HFFc6 (cell line): ENCODE measurements at places on chromosomes 7 and 10. TPM values are rescaled to one million over a fixed set of nuclear protein-coding genes. Genes with fewer than 3 reads are reported as not detected.

Gene C10orf67
- 0.24 to 0.56 TPM (median 0.34 TPM) in 3 replicates for total RNA-seq

DNA sequence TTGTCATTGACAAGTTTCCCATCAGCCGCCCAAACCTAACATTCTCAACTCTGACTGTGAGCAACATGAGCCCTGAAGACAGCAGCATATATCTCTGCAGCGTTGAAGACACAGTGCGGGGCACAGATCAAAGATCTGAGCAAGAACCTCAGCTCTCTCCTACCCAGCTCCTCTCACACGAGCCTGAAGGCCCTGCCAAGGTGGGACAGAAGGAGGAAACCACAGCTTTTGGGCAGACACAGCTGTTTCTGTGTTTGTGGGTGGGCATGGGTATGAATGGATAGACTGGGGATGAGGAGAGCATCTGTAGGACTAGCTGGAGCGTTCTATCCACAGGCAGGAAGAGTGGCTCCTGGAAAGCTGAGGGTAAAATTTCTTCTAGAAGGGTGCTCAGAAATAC lies 8.5 kb upstream of the PRSS1 start:
- no peak overlapping the region for H3K27ac ChIP-seq
- H3K4me3 ChIP-seq, result no peak overlapping the region
- peaks cover 3% of the 10 kb centered on the region; the same call in 1 of the 2 replicates for H3K27me3 ChIP-seq
- 0 out of 2 replicates have a peak, but pooled peaks cover 5% of the 10 kb centered on the region for H3K4me1 ChIP-seq
- no peaks in the 10 kb centered on the region for H3K36me3 ChIP-seq
- no peak for DNase-seq

- H3K4me3 ChIP-seq, result no peak overlapping the region
- H3K27ac ChIP-seq, result no peak overlapping the region
- no peaks in the 10 kb centered on the region for H3K4me1 ChIP-seq
- no peaks in the 10 kb centered on the region for H3K36me3 ChIP-seq
These were observed 11.6 kb upstream of the NPVF start for GRCh38 chr7:25239888-25240287.

DNA sequence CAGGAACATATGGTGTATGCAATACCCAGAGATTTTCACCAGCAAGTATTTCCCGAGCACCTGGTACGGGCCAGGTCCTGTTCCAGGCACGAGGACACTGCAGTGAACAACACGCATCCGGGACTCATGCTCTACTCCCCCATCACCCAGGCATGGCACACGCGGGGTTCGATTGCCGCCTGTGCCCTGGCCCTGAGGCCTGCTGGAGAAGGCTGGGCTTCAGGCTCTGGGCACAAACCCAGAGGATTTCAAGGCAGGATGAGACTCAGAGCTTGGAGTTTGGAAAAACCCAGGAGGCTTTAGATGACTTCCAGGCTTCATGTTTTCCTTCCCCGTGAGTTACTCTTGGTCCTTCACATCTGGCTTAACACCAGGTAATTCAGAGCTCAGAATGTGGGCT lies 143.5 kb downstream of the NEURL1 start:
- H3K27me3 ChIP-seq, result peaks cover 2% of the 10 kb centered on the region
- peaks cover 72% of the 10 kb centered on the region for H3K4me1 ChIP-seq
- peaks cover 49% of the 10 kb centered on the region for H3K36me3 ChIP-seq
- peak overlapping the region; percentile 92 for H3K27ac ChIP-seq

- no peaks in the 10 kb centered on the region for H3K36me3 ChIP-seq
- peak overlapping the region; percentile 72 for H3K27ac ChIP-seq
- H3K27me3 ChIP-seq, result no peaks in the 10 kb centered on the region
- H3K4me3 ChIP-seq, result peak overlapping the region; percentile 55
- DNase-seq, result no peak
- peaks cover 56% of the 10 kb centered on the region for H3K4me1 ChIP-seq
These were observed 7.0 kb upstream of the PDCD4 start for GRCh38 chr10:110864662-110865140.

- no peak overlapping the region for H3K4me3 ChIP-seq
- H3K27me3 ChIP-seq, result no peaks in the 10 kb centered on the region; the same call in 1 of the 2 replicates
- 0 out of 2 replicates have a peak, but pooled peaks cover 4% of the 10 kb centered on the region for H3K36me3 ChIP-seq
- peak overlapping the region; percentile 73 for H3K27ac ChIP-seq
- H3K4me1 ChIP-seq, result peaks cover 37% of the 10 kb centered on the region
These were observed 97.5 kb downstream of the FAM53B start for GRCh38 chr10:124646483-124647352.

Gene POU6F2
- not detected in 2 replicates for total RNA-seq

GRCh38 chr10:58334817-58335305 lies at the start of gene UBE2D1:
Gene UBE2D1 (plus strand): TSS chr10:58335006. CDS start chr10:58335202, 196 bp downstream.
- H3K36me3 ChIP-seq, result no peaks in the 10 kb centered on the region
- peaks cover 14% of the 10 kb centered on the region for H3K4me1 ChIP-seq
- H3K27ac ChIP-seq, result peak within 1 kb of the TSS; percentile 85
- peaks cover 6% of the 10 kb centered on the region for H3K27me3 ChIP-seq
- DNase-seq, result peak; percentile 52

DNA sequence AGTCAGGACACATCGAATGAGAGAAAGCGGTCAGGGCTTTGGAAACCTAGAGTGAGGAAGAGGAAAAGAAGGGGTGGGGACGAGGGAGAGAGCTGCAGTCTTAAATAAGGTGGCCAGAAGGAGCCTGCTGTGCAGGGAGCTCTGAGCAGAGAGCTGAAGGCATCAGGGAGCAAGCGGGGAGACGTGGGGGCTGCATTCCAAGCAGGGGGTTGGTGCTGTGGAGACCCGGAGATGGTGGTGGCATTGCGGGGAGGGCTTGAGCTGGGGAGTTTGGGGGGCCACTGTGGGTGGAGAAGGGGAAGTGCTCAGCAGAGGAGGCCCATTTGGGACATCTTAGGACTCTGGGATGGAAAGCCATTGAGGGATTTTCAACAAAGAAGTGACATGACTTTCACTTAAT lies 38.7 kb upstream of the ZNF32 start:
- H3K36me3 ChIP-seq, result no peaks in the 10 kb centered on the region
- no peak overlapping the region for H3K27ac ChIP-seq
- DNase-seq, result no peak

GRCh38 chr7:155405399-155406318 lies 52.3 kb upstream of the EN2 start:
- H3K36me3 ChIP-seq, result no peaks in the 10 kb centered on the region
- no peak overlapping the region for H3K4me3 ChIP-seq
- H3K4me1 ChIP-seq, result no peaks in the 10 kb centered on the region

Gene MNX1
- not detected in 3 replicates for total RNA-seq

GRCh38 chr7:73909051-73909941 lies 48.3 kb downstream of the TMEM270 start:
- H3K36me3 ChIP-seq, result no peaks in the 10 kb centered on the region
- H3K27ac ChIP-seq, result no peak overlapping the region
- peaks cover 14% of the 10 kb centered on the region; the same call in 1 of the 2 replicates for H3K4me1 ChIP-seq
- DNase-seq, result no peak
- no peaks in the 10 kb centered on the region for H3K27me3 ChIP-seq

Gene CFTR
- total RNA-seq, result not detected in 3 replicates

DNA sequence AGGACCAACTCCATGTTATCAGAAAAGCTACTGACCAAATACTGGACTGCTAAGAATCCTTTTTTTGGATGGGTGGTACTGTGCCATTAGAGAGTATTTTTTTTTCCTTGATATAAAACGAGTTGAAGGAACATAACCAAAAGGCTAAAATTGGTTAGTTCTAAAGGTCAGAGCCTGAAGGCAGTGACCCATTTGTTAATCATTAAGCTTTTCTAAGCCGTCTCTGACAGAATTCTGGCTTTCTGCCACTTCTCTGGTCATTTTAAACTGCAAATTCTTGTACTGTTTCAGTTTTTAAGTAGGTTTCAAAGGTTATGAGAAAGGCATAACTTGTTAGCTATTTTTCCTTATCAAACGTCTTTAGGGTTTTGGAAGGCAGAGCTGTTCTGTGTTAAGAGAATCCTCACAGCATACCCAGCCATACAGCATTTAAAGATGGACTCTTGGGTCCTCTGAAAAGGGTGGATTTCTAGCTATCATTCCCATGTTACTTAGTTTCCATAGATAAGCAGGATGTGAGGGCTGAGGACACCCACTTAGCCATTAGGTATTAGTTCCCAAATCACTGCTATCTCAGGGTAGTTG lies 196.8 kb downstream of the RNLS start:
- no peaks in the 10 kb centered on the region for H3K27me3 ChIP-seq
- H3K4me1 ChIP-seq, result peaks cover 8% of the 10 kb centered on the region; the same call in 1 of the 2 replicates
- peaks cover 4% of the 10 kb centered on the region; the same call in 1 of the 2 replicates for H3K36me3 ChIP-seq
- no peak for DNase-seq
- H3K4me3 ChIP-seq, result peak overlapping the region; percentile 36
- H3K27ac ChIP-seq, result no peak overlapping the region

- H3K27ac ChIP-seq, result no peak overlapping the region
- H3K4me3 ChIP-seq, result no peak overlapping the region
- no peaks in the 10 kb centered on the region for H3K36me3 ChIP-seq
- H3K4me1 ChIP-seq, result no peaks in the 10 kb centered on the region
- peaks cover 2% of the 10 kb centered on the region for H3K27me3 ChIP-seq
These were observed 4.3 kb downstream of the VIPR2 start for GRCh38 chr7:159140170-159140910.

DNA sequence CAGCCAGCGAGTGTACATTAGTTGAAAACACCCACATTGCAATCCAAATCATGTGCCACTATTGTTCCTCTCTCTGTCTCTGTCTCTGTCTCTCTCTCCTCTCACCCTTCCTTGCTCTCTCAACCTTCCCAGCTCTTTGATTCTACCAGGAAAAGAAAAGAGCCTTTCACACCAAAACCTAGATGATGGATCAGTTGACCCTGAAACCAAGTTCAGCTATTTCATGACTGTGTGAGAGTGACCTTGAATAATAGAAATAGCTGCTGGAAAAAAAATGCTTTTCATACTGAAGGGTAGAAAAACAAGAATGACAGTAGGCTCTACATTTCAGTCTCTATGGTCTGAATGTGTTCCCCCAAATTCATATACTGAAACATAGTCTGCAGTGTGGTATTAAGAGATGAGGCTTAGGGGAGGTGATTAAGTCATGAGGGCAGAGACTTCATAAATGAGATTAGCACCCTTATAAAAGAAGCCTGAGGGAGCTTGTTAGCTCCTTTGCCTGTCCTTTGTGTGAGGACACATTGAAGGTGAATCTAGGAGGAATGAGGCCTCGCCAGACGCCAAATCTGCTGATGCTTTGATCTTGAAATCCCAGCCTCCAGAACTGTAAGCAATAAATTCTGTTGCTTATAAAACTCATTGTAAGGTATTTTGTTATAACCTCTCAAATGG lies 65.2 kb downstream of the LYZL1 start:
- no peaks in the 10 kb centered on the region; the same call in 1 of the 2 replicates for H3K4me1 ChIP-seq
- no peak for DNase-seq
- peaks cover 8% of the 10 kb centered on the region for H3K27me3 ChIP-seq
- no peak overlapping the region for H3K4me3 ChIP-seq
- no peak overlapping the region for H3K27ac ChIP-seq
- H3K36me3 ChIP-seq, result no peaks in the 10 kb centered on the region

DNA sequence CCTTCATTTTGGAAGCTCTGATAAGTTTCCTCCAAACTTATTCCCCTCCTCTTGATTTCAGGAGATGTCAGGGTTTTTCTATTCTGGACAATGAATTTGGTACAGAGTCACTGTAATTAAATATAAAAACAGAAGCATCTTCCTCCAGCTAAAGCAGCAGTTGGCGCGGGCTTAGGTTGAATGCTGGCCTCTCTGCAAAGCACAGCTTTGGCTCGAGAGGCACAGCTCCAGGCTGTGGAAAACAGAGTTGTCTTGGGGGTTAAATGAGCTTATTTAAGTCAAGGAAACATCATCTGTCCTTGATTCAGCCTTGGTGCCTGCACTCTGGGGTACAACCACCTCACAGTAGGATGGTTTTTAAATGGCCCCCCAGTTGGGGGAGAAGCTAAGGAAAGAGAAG lies 35.0 kb upstream of the PDCD4 start:
- no peaks in the 10 kb centered on the region for H3K4me1 ChIP-seq
- peaks cover 19% of the 10 kb centered on the region for H3K27me3 ChIP-seq
- DNase-seq, result no peak
- no peak overlapping the region for H3K27ac ChIP-seq
- H3K4me3 ChIP-seq, result no peak overlapping the region
- H3K36me3 ChIP-seq, result no peaks in the 10 kb centered on the region

DNA sequence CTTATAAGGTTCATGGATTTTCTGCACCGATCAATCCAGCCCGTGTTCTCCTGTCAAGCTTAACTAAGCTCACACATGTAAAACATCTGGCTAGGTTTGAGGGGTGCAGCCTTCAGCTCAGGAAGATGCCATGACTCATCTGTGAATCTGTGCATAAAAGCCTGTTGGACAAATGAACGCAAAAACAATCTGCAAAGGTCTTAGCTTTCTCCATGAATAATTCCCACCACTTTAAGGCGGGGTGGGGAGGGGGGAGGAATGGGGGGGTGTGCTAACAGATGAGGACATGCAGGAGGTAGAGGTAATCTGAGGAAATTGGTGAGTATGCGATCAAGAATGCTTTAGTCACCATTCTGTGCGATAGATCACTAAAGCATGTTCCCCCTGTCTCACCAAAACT lies 4.8 kb downstream of the DOCK4 start:
- H3K27me3 ChIP-seq, result no peaks in the 10 kb centered on the region
- DNase-seq, result peak; percentile 39
- no peaks in the 10 kb centered on the region for H3K36me3 ChIP-seq
- peaks cover 53% of the 10 kb centered on the region for H3K4me1 ChIP-seq

Gene UNCX
- total RNA-seq, result not detected in 3 replicates

DNA sequence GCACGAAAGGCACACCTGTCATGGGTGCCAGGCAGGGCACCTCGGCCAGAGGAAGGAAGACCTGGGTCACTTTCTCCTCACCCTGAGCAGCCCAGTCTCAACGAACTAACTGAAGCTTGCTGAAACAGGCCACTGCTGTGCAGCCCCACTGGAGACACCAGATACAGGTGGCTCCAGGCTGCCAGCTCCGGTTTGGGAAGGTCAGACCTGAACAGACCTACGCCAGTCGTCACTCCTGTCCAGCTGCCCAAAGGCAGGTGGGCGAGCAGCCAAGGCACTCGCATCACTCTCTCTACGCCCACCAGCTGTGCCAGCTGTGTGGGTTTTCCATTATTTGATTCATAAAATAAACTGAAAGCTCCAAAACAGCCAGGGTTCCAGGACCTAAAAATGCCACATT lies 256.1 kb downstream of the ZMYND11 start:
- H3K4me3 ChIP-seq, result no peak overlapping the region
- no peaks in the 10 kb centered on the region for H3K27me3 ChIP-seq
- no peak for DNase-seq
- no peak overlapping the region for H3K27ac ChIP-seq
- H3K36me3 ChIP-seq, result peaks cover 25% of the 10 kb centered on the region

- peaks cover 10% of the 10 kb centered on the region for H3K36me3 ChIP-seq
- H3K27me3 ChIP-seq, result peaks cover 4% of the 10 kb centered on the region
- H3K4me1 ChIP-seq, result peaks cover 31% of the 10 kb centered on the region
- DNase-seq, result no peak
These were observed 21.0 kb downstream of the EPHB4 start for GRCh38 chr7:100806276-100806675.

GRCh38 chr7:151382079-151382885 lies 27.6 kb downstream of the WDR86 start:
- no peak for DNase-seq
- peaks cover 32% of the 10 kb centered on the region for H3K27me3 ChIP-seq
- no peak overlapping the region for H3K4me3 ChIP-seq
- H3K27ac ChIP-seq, result no peak overlapping the region
- no peaks in the 10 kb centered on the region for H3K36me3 ChIP-seq

Gene PRDX3
- 164 to 170 TPM (median 167 TPM) in 3 replicates for total RNA-seq

GRCh38 chr10:1625079-1625478 lies 112.2 kb downstream of the ADARB2 start:
- H3K27me3 ChIP-seq, result peaks cover under 1% of the 10 kb centered on the region; the same call in 1 of the 2 replicates
- no peaks in the 10 kb centered on the region for H3K4me1 ChIP-seq
- DNase-seq, result no peak
